ENCODE measurements at places on chromosomes 5 and 9.

DNA sequence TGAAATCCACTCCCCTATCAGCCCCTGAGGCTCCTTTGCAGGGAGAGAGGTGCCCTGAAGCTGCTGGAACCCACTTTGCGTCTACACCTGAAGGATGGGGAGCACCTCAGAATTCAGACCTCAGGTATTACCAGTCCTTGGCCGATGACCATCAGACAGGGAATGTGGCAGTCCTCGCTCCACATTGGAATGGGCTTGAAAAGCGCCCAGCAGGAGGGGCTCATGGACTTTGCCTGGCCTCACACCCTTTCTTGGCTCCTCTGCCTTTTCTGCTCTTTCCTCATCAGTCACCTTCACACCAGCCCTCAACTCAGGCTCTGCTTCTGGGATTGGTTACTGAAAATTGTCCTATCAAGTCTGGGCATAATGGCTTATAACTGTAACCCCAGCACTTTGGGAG lies 83.9 kb downstream of the BARX1 start:
- DNase-seq: no peak

DNA sequence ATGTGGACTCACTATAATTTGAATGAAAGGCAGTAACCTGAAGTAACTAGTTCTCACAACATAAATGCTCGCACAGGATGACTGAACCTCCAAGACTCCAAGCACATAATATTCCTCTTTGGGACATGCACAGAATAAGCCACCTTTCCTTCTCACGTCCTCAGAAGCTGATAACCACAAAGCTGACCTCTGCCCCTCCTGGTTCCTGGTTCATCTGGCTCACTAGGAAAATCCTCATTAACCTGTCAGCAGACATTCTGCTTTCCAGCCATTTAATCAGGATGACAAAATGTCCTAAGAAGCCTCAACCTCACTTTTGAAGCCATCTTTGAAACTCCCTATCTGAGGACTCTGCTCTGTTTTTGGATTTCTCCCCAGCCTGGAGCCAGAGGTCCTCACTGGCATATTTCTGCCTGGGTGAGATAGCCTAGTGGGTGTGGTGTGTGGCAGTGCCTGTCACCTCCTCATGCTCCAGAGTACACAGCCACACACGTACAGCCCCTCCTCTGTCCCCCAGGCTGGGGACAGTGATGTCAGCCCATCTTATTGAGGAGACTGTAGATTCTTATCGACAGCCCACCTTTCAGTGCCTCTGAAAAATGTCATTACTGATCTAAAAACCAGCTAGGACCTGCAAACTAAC lies 10.3 kb downstream of the ANKH start:
- DNase-seq: no peak

GRCh38 chr9:103183701-103184171 lies 188.6 kb downstream of the CYLC2 start:
- no peak for DNase-seq

- DNase-seq: no peak
Observed at GRCh38 chr5:10304932-10305331, 2.8 kb downstream of the CMBL start.

DNA sequence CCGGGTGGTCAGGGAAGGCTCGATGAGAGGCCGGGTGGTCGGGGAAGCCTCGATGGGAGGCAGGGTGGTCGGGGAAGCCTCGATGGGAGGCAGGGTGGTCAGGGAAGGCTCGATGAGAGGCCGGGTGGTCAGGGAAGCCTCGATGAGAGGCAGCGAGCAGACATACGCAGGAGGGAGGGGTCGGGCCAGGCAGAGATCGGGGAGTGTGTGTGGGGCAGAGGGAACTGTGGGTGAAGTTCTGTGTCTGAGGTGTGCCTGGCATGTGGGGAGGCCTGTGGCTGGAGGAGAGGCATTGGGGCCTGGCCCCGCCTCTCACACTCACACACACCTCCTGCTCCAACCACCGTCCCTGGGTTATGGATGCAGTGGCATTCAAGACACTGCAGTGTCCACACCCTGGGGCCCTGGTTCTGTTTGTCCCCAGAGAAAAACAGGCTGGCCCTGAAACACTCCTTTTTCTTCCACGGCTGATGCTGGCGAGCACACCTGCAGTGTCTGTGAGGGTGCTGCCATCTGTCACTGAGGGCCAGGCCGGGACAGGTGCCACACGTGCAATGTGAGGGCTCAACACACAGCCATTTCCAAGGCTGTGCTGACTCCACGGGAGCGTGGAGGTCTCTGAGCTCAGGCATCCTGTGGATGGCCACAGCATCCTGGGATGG lies 6.5 kb upstream of the PLEKHG4B start:
- no peak for DNase-seq
